GM12878 (cell line): ENCODE measurements at places on chromosomes 3 and 15. TPM values are rescaled to one million over a fixed set of nuclear protein-coding genes. Genes with fewer than 3 reads are reported as not detected.

- H3K36me3 ChIP-seq = no peaks in the 10 kb centered on the region
- no peak overlapping the region for H3K4me3 ChIP-seq
- no peaks in the 10 kb centered on the region for H3K4me1 ChIP-seq
- no peak overlapping the region for H3K27ac ChIP-seq
These were observed 3.7 kb upstream of the SOX2 start for GRCh38 chr3:181707980-181708379.

GRCh38 chr3:10517627-10518026 is 12.2 kb upstream of the ATP2B2 start:
- H3K27me3 ChIP-seq = peaks cover 3% of the 10 kb centered on the region
- H3K36me3 ChIP-seq = no peaks in the 10 kb centered on the region
- no peaks in the 10 kb centered on the region for H3K4me1 ChIP-seq
- no peak for DNase-seq

GRCh38 chr3:29247088-29247745 is 33.7 kb upstream of the RBMS3 start:
- DNase-seq = no peak
- H3K27me3 ChIP-seq = no peaks in the 10 kb centered on the region; the same call in 1 of the 2 replicates
- no peaks in the 10 kb centered on the region for H3K4me1 ChIP-seq

DNA sequence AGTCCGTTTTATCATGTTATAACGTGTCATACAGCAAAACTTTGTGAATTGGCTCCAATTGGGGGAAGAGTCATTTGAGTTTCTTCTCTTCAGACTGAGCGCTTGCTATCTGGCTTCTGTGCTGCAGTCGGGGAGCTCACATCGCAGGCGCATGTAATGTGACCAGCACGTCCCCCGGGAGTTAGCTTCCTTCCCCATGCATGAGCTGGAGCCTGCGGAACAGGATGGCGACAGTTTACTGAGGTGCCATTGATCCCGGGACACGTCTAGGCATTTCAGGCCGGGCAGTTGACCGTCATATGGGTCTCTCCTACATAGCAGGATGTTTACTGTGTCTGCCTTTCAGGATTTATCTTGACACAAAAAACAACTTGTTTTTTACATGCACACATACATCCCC is 44.8 kb downstream of the CMTM8 start:
- no peak overlapping the region for H3K27ac ChIP-seq
- no peak overlapping the region for H3K4me3 ChIP-seq
- no peaks in the 10 kb centered on the region for H3K36me3 ChIP-seq

- H3K27ac ChIP-seq = no peak overlapping the region
- DNase-seq = no peak
- no peaks in the 10 kb centered on the region for H3K27me3 ChIP-seq
- H3K4me1 ChIP-seq = no peaks in the 10 kb centered on the region
- no peaks in the 10 kb centered on the region for H3K36me3 ChIP-seq
These were observed 213.7 kb downstream of the ALCAM start for GRCh38 chr3:105580296-105580965.

GRCh38 chr3:156460206-156460611 is 94.7 kb downstream of the SSR3 start:
- H3K27ac ChIP-seq = no peak overlapping the region
- H3K36me3 ChIP-seq = no peaks in the 10 kb centered on the region
- H3K4me3 ChIP-seq = no peak overlapping the region
- DNase-seq = no peak
- H3K27me3 ChIP-seq = no peaks in the 10 kb centered on the region

DNA sequence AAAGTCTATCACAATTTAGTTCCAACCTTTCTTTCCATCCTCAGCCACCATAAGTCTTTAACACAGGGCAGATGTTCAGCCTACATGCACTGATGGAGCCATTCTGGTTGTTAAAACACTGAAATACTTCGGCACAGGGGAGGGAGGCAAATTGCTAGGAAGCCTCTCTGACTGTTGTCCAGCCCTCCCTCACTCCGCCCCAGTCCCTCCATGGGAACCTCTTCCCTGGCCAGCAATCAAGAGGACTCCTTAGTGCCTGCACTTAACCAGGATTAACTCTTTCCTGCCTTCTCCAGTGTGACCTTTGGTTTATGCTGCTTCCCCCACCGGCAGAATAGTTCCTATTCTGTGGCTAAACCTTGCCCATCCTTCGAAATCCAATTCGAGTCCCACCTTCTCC is 47.0 kb upstream of the USP3 start:
- H3K27ac ChIP-seq = no peak overlapping the region
- DNase-seq = no peak
- no peaks in the 10 kb centered on the region for H3K4me1 ChIP-seq
- H3K27me3 ChIP-seq = no peaks in the 10 kb centered on the region
- H3K4me3 ChIP-seq = no peak overlapping the region
- no peaks in the 10 kb centered on the region for H3K36me3 ChIP-seq

- H3K4me3 ChIP-seq = no peak overlapping the region
- H3K4me1 ChIP-seq = no peaks in the 10 kb centered on the region
- no peaks in the 10 kb centered on the region for H3K27me3 ChIP-seq
- no peak for DNase-seq
These were observed 748.5 kb upstream of the CBLB start for GRCh38 chr3:106617276-106617675.

UQCC5 gene
- total RNA-seq = 26.2 and 27.0 TPM in 2 replicates

CSPG5 gene
- 0.08 and 0.16 TPM in 2 replicates for total RNA-seq
